Activated gamma-delta T cell (primary cell): ENCODE measurements at places on chromosomes 5 and 9.

DNA sequence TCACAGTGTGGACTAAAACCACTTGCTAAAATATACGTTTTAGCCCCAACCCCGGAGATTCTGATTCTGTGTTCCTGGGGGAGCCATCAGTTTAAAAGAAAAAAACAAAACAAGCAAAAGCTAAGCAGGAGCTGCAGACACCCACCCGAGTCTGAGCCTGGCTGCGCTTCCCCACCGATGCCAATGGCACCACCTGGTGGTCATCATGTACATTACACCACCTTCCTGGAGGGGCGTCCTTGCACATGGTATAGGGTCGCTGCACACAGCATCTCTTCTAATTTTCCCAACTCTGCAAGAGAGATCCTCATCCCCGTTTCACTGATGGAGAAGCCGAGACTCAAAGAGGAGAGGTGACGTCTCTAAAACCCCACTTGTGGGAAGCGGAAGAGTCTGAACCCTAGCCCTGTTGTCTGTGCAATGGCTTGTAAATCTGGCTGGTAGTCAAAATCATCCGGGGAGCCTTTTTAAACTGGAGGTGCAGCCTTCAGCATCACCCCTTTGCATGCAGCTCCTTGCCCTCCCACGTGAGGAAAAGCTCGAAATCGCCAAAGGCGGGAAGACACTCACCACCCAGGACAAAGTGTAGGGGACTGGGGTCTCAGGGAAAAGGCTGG is 23.1 kb upstream of the CNOT6 start:
- no peak for DNase-seq

- DNase-seq, result peak; percentile 7
Observed at GRCh38 chr5:110738503-110738811, 350 bp upstream of the SLC25A46 start.

GRCh38 chr5:172417983-172418630 is 36.2 kb downstream of the SH3PXD2B start:
- DNase-seq, result no peak

- DNase-seq, result no peak
Observed at GRCh38 chr5:149808264-149808982, 78.3 kb downstream of the PPARGC1B start.

DNA sequence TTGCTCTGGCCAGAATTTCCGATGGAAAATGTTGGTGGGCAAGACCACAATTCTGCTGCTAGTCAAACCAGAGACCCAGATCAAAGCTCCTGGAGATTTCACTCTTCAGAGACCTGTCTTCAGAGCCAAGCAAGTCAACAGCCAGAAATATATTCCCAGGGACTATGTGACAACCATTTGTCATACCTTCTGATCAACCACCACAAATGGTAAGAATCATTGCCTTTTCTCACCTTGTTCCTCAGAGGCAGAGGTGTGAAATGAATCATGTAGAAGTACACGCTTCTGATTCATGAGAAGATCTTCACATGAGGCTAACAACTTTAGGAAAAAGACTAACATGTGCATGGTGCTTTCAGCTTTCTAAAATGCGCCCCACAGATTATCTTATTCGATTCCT is 53.5 kb downstream of the SUSD1 start:
- no peak for DNase-seq

GRCh38 chr5:6506611-6507010 is 58.0 kb downstream of the UBE2QL1 start:
- DNase-seq, result no peak

DNA sequence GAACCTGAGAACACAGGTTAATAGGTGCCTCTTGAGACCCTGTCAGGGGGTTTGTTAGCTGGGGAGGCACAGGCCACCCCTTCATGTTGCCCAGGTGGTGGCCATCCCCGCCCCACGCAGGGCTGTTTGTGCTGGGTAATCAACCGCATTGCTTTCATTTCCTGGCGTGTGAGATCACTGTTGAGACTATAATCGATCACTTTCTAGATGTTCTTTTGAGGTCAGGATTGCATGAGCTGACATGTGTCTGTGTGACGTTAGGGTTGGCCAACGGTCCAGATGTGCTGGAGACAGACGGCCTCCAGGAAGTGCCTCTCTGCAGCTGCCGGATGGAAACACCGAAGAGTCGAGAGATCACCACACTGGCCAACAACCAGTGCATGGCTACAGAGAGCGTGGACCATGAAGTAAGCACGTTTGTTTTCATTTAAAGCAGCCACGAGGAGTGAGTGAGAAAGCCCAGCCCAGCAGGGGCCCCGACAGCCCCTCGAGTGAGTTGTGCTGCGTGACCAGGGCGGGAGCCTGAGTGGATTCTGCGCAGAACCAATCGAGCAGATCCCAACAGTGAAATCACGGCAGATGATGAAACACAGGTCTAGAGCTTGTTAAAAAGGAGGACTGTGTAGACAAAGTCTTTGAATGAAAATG is 115.0 kb upstream of the CACNA1B start:
- no peak for DNase-seq

GRCh38 chr5:97436405-97436804 is 253.4 kb upstream of the RIOK2 start:
- DNase-seq, result no peak

DNA sequence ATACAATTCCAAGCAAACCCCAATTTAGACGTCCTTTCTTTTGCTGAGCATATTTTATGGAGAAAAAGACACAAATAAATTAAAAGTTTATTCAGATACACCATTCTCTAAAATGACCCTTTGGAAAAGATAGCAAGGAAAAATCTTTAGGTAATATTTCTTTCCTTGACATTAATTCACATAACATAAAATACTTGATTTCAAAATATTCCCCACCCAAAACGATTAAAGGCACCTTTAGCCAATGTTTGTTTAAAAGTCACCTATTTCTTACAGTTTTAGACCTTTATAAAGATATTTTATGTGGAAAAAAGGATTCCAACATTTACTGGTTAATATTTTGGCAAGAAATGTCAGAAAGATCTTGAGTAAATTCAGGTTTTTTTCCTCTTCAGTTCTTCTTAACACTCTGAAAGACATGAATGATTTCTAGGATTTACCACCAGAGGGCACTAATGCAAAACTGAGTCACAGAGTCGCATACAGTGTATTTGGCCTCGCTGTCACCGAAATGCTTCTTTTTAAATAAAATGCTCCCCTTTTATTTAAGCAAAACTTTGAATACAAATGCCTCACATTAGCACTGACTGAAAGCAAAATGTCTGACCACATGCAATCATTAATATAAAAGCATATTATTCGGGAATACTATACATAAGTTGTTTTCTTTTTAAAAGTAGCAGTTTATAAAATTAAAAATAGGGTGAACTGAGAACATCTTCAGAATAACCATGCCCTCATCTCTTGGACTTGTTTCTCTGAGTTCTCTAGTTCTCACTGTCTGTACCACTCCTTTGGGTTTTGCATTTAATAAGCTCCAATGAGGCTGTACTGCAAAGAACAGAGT is 122.5 kb downstream of the SLC1A3 start:
- no peak for DNase-seq

- DNase-seq, result no peak
Observed at GRCh38 chr5:32507738-32508434, 63.3 kb upstream of the ZFR start.

DNA sequence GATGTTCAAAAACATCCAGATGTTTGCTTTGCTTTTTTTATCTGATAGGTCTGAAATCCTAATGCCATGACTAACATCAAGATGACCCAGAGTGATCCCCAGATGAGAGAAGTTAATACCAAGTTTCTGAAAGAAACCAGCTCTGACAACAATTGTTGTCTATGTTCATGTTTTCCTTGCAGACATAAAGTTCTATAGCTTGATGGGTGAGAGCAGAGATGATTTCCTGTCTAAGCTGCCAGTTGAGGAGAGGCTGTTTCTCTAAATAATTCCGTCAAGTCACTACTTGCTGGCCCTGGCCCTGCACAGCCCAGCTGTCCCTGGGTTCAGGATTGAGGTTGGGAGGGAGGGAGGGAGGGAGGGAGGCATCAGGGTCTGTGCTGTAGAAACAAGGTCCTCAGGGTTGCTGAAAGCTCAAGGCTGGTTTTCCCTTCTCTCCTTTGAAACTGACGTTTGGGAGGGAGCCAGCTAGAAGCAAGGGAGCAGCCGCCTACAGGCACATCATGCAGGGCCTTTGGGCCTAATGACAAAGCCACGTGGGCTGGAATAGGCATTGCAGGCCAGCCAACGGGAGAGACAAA is 3.9 kb downstream of the SPARC start:
- DNase-seq, result no peak

DNA sequence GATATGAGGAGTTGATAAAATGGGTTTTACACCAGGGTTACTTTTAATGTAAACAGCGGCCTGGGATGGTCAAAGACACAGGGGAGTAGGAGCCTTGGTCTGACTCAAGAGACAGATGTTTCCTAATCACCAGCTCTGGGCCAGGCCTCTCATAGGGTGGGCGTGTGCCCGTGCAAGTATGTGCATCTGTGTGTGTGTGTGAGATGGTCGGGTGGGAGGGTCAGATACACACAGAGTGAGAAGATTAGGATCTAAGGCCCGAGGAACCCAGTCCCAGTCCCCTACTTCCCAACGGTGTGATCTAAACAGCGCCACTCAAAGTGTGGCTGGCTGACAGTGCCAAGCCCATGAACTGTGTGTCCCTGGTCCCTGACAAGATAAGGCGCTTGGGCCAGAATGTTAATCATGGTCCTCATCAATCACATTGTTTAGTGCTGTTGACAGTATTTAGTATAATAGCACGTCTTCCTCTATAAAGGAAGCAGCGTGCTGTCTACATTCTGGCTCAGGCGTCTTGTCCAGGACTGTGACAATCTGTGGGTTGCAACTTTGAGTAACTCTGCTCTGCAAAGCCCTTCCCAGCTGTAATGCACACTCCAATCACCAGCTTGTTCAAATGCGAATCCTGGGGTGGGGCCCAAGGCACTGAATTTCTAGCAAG is 173.7 kb downstream of the DAB2IP start:
- no peak for DNase-seq

DNA sequence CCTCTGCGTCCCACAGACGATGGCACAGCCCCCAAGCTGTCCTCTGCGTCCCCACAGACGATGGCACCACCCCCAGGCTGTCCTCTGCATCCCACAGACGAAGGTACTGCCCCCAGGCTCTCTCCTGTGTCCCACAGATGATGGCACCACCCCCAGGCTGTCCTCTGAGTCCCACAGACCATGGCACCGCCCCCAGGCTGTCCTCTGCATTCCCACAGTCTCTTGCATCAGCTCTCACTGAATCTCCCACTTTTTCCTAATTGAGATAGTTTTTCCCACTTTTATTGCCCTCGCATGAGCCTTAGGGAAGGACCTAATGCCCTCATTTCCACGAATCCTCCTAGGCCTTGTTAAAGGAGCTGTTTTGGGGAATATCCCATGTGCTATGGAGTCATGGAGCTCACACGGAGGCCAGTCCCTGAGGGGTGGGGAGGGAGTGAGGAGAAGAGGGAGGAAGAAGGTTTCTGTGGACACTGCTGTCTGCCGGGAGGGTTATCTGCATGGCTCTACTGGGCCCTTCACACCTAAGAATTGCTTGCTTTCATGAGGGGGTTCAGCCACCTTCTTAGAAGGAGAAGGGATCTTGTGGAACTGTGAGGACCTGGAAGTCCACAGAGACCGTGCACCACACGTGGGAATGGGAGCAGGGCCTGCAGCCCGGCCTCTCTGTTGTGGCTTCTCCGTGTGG is 58.2 kb upstream of the PTCH1 start:
- no peak for DNase-seq

DNA sequence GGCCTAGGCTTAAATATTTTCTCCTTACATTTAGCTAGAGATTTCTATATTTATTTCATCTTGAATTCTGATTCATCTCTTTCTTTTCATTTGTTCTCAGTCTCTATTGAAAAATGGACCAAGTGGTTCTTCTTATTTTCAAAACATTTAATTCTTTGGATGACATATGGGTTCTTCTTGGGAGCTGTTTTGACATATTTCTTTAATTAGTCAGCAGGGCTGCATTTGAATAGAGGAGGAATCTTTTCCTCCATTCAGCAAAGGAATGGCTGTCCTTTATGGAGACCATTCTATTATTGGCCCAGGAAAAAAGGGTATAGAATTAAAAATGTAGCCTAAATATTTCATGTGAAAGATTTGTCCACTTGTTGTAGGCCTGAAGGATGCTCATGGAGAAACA is 109.9 kb downstream of the RPS23 start:
- no peak for DNase-seq

- no peak for DNase-seq
Observed at GRCh38 chr5:73096239-73096575, 24.2 kb upstream of the TMEM171 start.

DNA sequence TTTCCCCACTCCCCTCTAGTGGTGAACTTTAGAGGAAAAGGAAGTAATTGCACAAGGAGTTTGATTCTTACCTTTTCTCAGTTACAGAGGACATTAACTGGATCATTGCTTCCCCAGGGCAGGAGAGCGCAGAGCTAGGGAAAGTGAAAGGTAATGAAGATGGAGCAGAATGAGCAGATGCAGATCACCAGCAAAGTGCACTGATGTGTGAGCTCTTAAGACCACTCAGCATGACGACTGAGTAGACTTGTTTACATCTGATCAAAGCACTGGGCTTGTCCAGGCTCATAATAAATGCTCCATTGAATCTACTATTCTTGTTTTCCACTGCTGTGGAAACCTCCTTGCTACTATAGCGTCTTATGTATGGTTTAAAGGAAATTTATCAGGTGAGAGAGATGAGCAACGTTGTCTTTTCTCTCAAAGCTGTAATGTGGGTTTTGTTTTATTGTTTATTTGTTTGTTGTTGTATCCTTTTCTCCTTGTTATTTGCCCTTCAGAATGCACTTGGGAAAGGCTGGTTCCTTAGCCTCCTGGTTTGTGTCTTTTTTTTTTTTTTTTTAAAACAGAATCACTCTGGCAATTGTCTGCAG is 25.3 kb downstream of the SLC22A5 start:
- DNase-seq, result no peak

- DNase-seq, result no peak
Observed at GRCh38 chr5:73733219-73733618, 107.2 kb downstream of the ARHGEF28 start.

DNA sequence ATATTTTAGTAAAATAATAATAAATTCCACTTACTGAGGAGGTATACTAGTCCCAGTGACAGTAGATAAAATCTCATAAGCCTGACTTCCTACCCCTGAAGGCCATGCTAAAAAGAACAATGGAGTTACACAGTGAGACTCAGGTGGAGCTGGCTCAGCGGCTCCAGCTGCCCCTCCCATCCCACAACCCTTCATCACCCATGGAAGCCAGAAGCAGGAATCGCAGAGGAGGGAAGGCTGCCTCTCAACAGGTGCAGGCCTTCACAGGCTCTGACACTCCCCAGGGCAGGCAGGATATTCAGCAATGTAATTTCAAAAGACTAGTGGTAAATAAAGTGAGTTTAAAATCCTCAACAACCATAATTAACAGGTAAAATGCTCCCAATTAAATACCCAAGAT is 67.5 kb downstream of the FANCC start:
- DNase-seq, result no peak
